ENCODE measurements at places on chromosomes 16 and 17. TPM values are rescaled to one million over a fixed set of nuclear protein-coding genes. Genes with fewer than 3 reads are reported as not detected.

The MT1A gene
- not detected for total RNA-seq

The CSH1 gene
- total RNA-seq: not detected

- DNase-seq: no peak
Observed at GRCh38 chr17:76530811-76531485, 6.6 kb downstream of the CYGB start.

- no peak for DNase-seq
Observed at GRCh38 chr16:56116577-56116964, 74.7 kb upstream of the GNAO1 start.

The NAGS gene
- 13.5 TPM for total RNA-seq

- DNase-seq: no peak
Observed at GRCh38 chr17:336110-337021, 16.2 kb downstream of the RPH3AL start.

DNA sequence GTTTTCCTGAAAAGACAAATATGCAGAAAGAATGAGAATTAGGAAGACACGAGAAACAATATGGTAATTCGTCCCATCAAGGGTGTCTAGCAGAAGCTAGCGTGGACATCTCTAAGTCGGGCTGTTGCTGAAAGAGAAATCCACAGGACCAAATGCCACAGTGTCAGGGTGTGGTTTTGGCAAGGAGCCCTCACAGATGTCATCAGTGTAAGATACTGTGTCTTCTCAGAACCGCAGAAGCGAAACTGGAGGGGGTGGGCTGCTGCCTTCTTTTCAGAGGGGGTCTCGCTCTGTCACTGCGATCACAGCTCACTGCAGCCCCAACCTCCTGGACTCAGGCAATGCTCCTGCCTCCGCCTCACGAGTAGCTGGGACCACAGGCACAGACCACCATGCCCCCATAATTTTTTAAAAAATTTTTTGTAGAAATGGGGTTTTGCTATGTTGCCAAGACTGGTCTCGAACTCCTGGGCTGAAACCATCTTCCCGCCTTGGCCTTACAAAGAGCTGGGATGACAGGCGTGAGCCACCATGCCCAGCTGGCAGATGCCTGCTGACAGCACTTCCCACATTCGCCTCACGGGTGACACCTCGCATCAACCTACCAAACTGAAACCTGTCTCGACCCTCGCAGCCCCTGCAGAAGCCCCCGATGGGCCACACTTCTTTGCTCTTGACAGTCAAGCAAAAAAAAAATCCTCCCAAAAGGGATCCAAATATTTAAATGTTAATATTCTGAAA, 26.2 kb downstream of the TRAP1 start:
- DNase-seq: no peak

DNA sequence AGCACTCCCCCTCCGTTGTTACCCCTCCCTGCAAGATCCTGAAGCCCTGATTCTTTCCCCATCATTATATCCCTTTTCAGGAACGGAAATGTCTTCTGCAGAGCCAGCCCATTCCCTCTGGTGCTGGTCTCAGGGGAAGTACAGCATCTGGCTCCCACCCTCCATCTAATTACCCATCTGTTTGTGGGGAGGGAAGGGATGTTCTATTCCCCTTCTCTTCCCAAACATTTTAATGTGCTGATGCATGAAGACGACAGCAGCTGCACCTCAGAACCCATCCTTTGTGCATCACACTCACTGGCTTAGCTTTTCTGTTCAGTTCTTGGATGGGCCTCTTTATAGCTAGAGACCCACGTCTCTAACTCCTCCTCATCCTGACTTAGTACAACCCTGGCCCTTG, 367.2 kb downstream of the CDH13 start:
- no peak for DNase-seq

The MMP15 gene
- total RNA-seq: 9.4 TPM

The PYDC1 gene
- total RNA-seq: not detected
